Heart left ventricle (tissue), 16 donors: ENCODE measurements at places on chromosomes 12 and 14. TPM values are rescaled to one million over a fixed set of nuclear protein-coding genes. Genes with fewer than 3 reads are reported as not detected.

DNA sequence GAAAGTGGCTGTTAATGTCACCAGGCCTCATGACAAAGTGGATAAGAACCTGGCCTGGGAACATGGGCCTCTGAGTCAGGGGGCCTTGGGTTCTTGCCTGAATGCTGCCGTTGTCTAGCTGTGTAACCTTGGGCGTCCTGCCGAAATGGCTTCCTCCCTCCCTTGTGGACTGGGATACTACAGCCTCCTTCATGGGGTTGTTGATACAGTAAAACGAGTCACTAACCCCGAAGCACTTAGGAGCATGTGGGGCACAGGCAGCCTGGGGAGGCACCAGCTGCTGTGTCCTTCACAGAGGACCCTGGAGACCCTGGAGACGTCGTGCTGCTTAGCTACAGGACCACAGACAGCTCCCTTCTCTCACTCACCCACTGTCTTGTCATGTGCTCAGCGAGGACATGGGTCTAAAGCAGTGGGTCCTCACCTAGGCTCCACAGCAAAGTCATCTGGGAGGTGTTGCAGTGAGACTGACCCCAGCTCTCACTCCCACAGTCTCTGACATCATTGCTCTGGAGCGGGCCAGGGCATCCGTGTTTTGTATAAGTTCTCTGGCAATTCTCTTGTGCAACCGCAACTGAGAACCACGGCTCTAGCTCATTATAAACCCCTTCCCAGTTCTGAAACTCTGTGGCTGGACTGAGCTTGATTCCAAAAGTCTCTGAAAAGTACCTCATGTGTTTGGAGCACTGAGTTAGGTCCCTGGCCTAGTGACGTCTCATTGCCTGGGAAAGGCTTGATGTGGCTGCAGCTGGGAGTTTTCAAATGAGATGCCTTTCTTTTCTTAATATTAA lies 42.1 kb downstream of the SERPINA3 start:
- no peak for DNase-seq

GRCh38 chr12:30010071-30011052 lies 226.6 kb upstream of the TMTC1 start:
- DNase-seq = no peak

Gene RNASE3
- not detected for total RNA-seq

Gene BRMS1L
- total RNA-seq = 11.2 TPM

Gene ABCD2
- total RNA-seq = 3.5 TPM
